Fibroblast of the aortic adventitia (primary cell): ENCODE measurements at places on chromosomes 16 and 17. TPM values are rescaled to one million over a fixed set of nuclear protein-coding genes. Genes with fewer than 3 reads are reported as not detected.

Gene TLCD3B
- total RNA-seq: 0.18 TPM in 1 of 2 replicates, not detected in the other

Gene TMIGD1
- total RNA-seq: not detected in 2 replicates

- no peak for DNase-seq
These were observed 30.2 kb downstream of the PLD6 start for GRCh38 chr17:17175917-17176316.

Gene ZFP3
- 0.74 and 1.4 TPM in 2 replicates for total RNA-seq

Gene NOXO1
- total RNA-seq: not detected in 2 replicates

Gene TMEM238L
- total RNA-seq: not detected in 2 replicates

DNA sequence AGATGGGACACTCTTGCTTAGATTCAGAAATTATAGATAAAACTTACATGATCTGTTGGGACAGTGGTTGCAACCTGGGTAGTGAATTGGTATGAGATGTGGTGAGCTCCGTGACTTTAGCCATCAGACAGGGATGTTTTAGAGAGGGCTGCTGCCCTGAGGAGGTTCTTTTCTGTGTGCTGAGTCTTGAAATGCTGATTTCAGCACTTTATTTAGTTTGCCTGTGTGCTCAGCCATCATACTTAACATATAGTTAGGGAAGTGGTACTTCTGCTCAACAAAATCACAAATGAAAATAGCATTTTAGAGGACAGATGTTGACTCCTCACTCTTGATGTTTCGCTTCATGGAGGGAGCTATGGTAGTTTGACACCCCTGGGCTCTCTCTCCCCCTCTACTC lies 95.9 kb upstream of the CDH13 start:
- no peak for DNase-seq

- no peak for DNase-seq
These were observed 35.6 kb downstream of the TUBD1 start for GRCh38 chr17:59856859-59857794.

- no peak for DNase-seq
These were observed 92.4 kb downstream of the CBLN1 start for GRCh38 chr16:49189286-49189685.

Gene SLC16A11
- 0.27 and 2.4 TPM in 2 replicates for total RNA-seq

- no peak for DNase-seq
These were observed 2.1 kb upstream of the TOM1L1 start for GRCh38 chr17:54898576-54898975.

DNA sequence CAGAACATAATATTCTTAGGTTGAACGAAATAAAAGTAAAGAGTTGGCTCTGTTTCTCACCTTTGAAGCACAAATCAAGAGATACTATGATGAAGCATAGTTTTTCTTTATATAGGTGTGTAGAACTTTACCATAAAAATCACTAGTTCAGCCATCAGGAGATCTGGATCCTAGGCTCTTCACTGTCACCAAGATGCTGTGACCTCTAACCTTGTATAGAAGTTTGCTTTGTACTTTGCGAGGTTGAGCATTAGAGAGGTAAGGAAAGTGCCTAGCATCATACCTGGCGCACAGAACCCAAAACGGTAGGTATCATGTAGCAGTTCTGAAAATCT lies 553 bp upstream of the CDC6 start:
- no peak for DNase-seq

- no peak for DNase-seq
These were observed 211.3 kb downstream of the CA10 start for GRCh38 chr17:51947160-51947735.

Gene PRAC2
- not detected in 2 replicates for total RNA-seq

Gene C16orf92
- total RNA-seq: not detected in 2 replicates

- peak; percentile 18 for DNase-seq
These were observed 108.0 kb downstream of the SKAP1 start for GRCh38 chr17:48322060-48322459.

DNA sequence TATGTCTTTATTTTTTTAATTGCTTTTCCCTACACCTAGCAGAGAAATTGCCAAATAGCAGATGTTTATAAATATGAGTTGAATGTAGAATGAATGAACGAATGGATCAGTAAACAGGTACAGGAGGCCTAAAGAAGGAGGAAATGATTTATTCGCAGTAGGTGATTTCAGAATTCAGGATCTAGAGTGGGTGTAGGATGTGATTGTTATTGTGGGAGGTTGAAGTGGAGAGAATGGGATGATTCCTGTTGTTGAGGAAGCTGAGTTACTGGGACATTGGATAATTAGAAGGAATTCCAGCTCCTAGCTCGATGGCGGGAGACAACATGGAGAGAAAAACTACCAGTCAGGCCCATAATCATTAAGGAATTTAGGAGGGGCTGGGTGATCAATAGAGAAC lies 42.2 kb downstream of the MRTFB start:
- DNase-seq: no peak

GRCh38 chr16:49701789-49702494 lies 154.0 kb downstream of the ZNF423 start:
- DNase-seq: peak; percentile 64

Gene HID1
- 0.33 and 0.90 TPM in 2 replicates for total RNA-seq
